ENCODE measurements at places on chromosomes 1 and 21. TPM values are rescaled to one million over a fixed set of nuclear protein-coding genes. Genes with fewer than 3 reads are reported as not detected.

The TMEM269 gene
- total RNA-seq: 0.34 TPM

The OR14K1 gene
- not detected for total RNA-seq

The IGFN1 gene
- total RNA-seq: not detected

The TMEM82 gene
- not detected for total RNA-seq

The PTAFR gene
- 1.3 TPM for total RNA-seq

The NCAM2 gene
- total RNA-seq: not detected

The FLG2 gene
- not detected for total RNA-seq

The IL20 gene
- total RNA-seq: not detected

The KRTAP22-2 gene
- not detected for total RNA-seq

The PTTG1IP gene
- 83.4 TPM for total RNA-seq

Data from HCT116 (cell line).